Astrocyte (in vitro differentiated cells and primary cell): ENCODE measurements at places on chromosomes 2 and 18.

DNA sequence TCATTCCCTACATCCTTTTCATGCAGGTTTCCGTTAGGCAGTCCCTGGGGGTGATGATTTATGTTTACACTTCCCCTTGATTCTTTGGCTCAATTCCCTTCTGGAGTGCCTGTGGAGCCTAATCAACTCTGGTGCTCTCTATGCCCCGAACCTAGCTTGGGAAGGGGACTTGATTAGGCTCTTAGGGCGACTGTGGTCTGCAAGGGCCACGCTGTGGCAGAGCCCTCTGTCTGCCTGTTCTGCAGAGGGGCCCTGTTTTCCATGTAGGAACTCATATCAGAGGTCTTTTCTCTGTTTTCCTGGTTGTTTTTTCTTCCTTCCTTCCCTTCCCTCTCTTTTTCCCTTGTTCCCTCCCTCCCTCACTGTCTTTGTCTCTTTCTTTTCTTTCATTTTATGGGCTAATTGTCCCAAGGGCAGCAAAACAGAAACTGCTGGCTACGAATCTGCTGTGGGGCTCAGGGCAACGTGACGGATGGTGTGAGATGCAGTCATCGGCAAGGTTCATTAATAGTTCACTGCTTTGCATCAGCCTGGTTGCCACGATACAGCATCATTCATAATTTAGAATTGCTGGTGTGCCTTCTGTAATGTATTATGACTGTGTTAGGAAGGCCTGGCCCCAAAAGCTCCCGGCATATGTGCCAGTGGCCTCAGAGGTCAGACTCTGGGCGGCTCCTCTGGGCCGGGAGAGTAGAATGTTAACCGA lies 134.5 kb downstream of the NAPG start:
- H3K4me1 ChIP-seq = no peaks in the 10 kb centered on the region
- H3K27me3 ChIP-seq = no peaks in the 10 kb centered on the region
- DNase-seq = peak; percentile 25
- H3K27ac ChIP-seq = no peak overlapping the region

GRCh38 chr18:41965634-41966255 lies 10.7 kb downstream of the PIK3C3 start:
- no peak overlapping the region for H3K4me3 ChIP-seq
- no peak overlapping the region for H3K27ac ChIP-seq
- H3K36me3 ChIP-seq = peaks cover 37% of the 10 kb centered on the region

- no peak for DNase-seq
- no peaks in the 10 kb centered on the region for H3K4me1 ChIP-seq
- H3K27me3 ChIP-seq = no peaks in the 10 kb centered on the region
- no peak overlapping the region for H3K4me3 ChIP-seq
Observed at GRCh38 chr18:74508821-74509225, 12.7 kb downstream of the CNDP2 start.

DNA sequence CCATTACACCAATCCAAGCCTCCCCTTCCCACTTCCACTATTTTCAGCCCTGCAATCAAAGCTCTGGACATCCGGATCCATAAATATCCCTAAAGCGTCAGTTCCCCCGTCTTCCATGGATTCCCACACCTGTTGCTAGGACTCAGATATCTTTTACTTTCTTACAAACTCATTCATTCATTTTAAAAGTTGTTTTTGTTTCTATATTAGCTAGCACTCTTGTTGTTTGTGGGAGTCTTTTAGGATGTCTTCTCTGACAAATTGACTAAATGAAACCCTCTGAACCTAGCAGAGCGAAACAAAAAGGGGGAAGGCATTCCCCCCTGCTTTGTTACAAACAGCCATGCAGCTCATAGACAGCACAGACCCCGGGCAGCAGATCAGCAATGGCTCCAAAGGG lies 9.0 kb upstream of the NBAS start:
- DNase-seq = no peak
- H3K4me1 ChIP-seq = no peaks in the 10 kb centered on the region
- no peaks in the 10 kb centered on the region for H3K27me3 ChIP-seq

DNA sequence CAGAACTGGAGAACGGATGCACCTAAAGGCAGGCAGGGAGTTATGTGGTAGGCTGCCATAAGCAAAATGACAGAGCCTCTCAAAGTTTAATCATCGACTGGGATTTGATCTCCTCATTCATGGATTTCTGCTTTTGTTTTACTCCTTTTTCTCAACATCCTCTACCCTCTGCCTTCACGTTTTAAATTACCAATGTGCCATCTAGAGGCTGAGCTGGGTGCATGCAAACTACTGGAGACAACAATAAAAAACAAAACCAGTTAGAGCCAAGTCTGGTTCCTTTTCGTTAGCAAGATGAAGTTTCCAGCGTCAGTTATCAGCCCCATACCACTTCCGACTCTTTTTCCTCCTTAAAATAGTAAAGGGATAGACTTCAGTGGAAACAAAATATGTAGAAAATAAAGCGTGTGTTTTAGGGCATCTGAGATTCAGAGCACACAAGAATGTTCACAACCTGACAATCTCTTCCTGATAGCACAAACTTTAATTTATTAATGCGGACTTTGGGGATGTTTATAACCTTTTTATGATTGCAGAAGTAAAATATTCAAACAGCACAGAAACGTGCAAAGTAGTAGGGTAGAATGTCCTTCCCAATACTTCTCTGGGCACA lies 117.0 kb downstream of the LAMA1 start:
- H3K36me3 ChIP-seq = no peaks in the 10 kb centered on the region
- H3K27me3 ChIP-seq = no peaks in the 10 kb centered on the region
- H3K4me1 ChIP-seq = no peaks in the 10 kb centered on the region
- no peak overlapping the region for H3K27ac ChIP-seq

DNA sequence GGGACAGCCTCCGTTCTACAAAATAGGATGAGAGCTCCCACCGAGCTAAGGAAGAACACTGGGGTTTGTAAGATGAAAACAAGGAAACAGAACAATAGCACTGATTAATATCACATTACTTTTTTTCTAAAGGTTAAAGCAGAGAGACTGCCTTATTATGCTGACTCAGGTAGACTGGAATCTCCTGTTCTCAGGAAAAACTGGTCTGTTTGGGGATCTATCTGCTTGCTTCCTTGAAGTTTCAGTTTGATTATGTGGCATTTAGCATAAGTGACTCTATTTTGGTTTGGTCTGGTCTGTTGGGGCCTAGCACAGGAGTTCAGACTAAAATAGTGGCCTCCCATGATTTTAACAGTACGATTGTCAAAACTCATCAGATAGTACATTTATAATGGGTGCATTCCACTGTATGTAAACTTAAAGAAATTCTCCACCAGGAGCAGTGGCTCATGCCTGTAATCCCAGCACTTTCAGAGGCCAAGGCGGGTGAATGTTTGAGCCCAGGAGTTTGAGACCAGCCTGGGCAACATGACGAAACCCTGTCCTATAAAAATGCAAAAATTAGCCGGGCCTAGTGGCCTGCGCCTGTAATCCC lies 64.1 kb upstream of the NDUFV2 start:
- no peak overlapping the region for H3K4me3 ChIP-seq
- peak; percentile 46 for DNase-seq
- H3K36me3 ChIP-seq = no peaks in the 10 kb centered on the region
- no peaks in the 10 kb centered on the region for H3K27me3 ChIP-seq
- H3K27ac ChIP-seq = no peak overlapping the region

- peaks cover 19% of the 10 kb centered on the region for H3K4me1 ChIP-seq
- H3K36me3 ChIP-seq = no peaks in the 10 kb centered on the region
- H3K4me3 ChIP-seq = no peak overlapping the region
- DNase-seq = no peak
- no peak overlapping the region for H3K27ac ChIP-seq
Observed at GRCh38 chr18:44737623-44738022, 56.9 kb downstream of the SETBP1 start.

DNA sequence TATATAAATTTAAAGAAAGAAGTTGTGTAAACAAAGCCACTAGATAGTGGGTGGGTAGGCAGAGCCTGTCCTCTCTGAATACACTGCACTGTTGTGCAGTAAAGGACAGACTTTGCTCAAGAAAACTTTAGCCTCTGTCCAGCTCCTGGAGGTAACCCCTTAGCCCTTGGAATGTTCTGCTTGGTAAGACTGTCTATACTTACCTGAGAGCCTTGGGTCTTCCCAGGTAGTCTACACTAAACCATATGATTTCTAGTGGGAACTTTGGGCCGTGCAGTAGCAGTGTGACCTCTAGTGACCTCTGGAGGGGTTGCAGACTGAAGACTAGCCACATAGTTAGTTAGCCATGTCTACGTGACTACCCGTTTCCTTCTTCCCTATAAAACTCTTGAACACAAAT lies 678.3 kb upstream of the NRXN1 start:
- no peaks in the 10 kb centered on the region for H3K27me3 ChIP-seq
- H3K4me1 ChIP-seq = no peaks in the 10 kb centered on the region
- no peak for DNase-seq
- no peak overlapping the region for H3K27ac ChIP-seq
- H3K4me3 ChIP-seq = no peak overlapping the region
- H3K36me3 ChIP-seq = no peaks in the 10 kb centered on the region
